Activated B cell treated with CpG ODN at 0.5 μM for 24 hours (primary cell): ENCODE measurements at places on chromosomes 16 and 17.

- DNase-seq = no peak
Measured at GRCh38 chr16:77555791-77556190, 121.0 kb upstream of the ADAMTS18 start.

DNA sequence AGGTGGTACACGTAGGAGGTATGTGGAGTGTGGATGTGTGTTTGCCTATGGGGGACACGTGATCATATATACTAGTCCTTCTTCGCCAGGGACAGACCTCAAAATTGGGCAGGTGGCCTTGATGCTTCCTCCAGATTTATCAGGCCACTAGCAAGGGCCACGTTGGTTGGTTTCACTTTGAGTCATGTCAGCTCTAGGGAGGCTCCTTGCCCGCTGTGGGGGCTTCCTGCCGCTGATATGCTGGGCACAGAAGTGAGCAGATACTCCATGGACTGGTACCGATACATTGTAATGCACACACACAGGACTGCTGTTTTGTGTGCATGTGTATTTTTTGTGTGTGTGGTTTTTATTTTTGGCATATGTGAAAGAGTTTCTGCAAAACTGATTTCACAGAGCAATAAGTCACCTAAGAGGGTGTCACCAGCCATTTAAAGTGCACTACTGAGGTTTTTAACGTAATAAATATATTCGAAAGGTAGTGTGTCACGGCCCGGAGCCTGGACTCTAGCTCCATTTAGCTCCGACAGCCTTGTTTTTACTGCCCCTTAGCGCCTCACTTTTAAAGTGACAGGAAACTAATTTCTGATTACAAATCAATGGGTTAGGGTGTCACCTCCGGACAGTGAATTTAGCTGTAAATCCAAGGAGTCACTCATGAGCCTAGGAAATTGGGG is 605.5 kb upstream of the SALL1 start:
- no peak for DNase-seq

GRCh38 chr17:67443931-67444595 is 67.0 kb downstream of the PITPNC1 start:
- DNase-seq = no peak

- no peak for DNase-seq
Measured at GRCh38 chr16:17983847-17984639, 352.5 kb downstream of the NPIPA8 start.

DNA sequence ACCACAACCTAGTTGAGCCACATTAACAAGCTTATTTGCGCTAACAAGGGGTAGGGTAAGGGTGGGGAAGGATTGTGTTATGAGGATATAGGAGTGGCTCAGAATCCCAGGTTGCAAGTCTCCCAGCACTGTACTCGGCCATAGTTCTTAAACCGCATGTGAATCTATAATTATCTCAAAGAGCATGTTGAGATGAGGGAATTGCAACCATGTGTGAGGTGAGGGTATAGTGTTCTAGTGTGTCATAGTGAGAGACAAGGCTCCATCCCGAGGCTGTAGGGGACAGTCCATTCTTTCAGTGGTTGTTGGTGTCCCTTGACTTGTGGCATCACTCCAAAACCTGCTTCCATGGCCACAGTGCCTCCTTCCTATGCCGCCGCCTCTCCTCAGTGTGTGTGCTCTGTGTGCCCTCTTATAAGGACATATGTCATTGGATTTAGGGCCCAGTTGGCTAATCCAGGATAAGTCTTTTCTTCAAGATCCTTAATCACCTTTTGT is 22.7 kb upstream of the ATP5MC1 start:
- DNase-seq = no peak

GRCh38 chr17:75639771-75640555 is 6.7 kb downstream of the SMIM5 start:
- DNase-seq = no peak
